ENCODE measurements at places on chromosomes 13 and 19.

DNA sequence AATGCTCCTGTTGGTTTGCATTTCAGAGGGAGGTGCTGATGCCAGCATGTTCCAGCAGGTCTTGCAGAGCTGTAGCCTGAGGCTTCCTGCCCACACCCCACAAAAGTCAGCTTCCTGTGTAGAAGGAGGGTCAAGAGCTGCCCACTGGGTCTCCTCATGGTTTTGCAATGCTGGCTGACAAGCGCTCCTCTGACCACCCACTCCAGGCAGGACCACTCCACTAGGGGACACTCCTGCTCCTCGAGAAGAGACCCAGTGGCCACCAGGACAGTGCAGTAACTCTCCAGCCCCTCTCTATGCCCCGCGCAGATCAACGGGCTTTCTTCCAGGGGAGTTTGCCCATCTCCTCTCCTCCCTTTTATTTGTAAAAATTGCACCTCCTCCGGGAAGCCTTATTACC lies 72.9 kb upstream of the UQCRFS1 start:
- DNase-seq: no peak

GRCh38 chr19:9584073-9584833 lies at the start of gene ZNF121:
ZNF121 (minus strand) TSS chr19:9584504; CDS start chr19:9568097, 16,407 bp downstream.
- DNase-seq: peak; percentile 97

GRCh38 chr19:372306-372890 lies 27.8 kb upstream of the MIER2 start:
- peak; percentile 71 for DNase-seq

DNA sequence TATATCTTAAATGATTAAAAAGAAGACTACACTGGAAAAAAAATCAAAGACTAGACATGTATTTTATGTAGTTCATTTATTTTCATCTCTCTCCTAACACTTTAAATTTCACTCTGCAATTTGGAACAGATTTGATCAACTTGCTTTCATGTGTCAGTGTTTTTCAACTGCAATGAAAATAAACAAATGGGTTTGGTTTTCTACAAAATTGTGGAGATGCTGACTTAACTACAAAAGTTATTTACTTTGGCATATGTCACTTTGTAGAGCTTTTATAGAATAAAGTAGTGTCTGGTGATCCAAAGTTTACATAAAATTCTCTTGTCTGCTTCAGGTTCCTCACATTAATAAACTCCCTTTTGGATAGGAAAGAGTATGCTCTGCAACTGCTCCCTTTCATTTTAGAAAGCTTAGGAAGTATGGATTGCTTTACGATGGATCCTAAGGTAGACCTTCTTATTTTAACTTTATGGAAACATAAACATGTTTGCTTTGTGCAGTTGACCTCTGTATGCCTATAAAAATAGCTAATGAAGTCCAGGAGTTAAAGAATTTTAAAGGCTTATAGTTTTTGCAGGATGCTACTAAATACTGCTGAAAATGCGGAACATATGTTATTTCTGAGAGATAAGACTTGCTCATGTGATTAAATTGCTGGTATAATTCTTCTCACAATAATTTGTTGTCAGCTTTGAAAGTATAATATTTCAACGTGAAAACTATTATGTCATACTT lies 815.9 kb downstream of the PCDH9 start:
- DNase-seq: no peak

All from posterior vena cava (tissue), 2 donors.